Brain microvascular endothelial cell (primary cell): ENCODE measurements at places on chromosomes 1 and 21.

- DNase-seq = peak; percentile 40
Measured at GRCh38 chr1:23718482-23718881, 24.8 kb upstream of the ELOA start.

DNA sequence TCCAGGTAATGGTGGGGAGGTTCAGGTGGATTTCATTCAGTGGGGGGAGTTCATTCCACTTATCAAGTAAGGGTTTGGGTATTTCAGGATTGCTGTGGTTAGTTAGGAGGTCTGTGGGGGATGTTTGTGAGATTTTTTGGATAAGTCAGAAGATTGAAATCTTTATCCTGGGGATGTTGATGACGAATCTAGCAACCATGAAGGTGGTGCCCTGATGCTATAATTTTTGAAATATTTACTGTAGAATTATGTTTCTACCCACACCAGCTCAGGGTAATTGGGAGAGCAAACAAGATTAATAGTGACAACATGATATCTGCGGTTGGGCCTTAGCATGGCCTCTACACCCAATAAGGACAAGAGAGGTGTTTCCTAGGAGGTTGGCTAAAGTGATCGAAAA, 28.3 kb downstream of the SUCO start:
- no peak for DNase-seq

DNA sequence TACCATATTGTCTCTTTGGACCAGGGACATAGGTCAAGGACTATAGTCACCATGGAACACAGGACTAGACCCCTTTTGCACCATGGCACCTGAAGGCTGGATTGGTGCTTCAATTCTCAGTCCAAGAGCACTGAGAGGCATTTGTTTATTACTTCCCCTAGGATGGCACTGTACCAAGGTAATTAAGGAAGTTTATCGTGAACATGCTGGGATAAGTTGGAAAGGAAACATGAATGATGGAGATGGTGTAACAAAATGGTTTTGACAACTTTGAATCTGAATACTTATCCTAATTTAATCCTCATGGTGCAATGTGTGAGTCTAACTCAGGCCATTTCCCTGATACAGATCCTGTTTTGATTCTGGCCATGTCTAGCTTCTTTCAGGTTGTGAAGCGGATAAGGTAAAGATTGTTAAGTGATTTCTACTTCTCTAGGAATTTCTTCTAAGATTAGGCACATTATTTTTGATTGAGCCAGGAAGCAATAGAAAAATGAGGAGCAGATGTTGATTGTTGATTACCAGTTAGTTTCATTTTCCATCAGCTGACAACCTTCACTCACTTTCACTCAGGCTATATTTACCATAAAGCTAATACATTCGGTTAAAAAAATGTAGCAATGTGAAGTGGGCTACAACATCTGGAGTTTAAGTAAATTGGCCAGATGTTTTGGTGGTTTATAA, 37.3 kb upstream of the SIPA1L2 start:
- DNase-seq = no peak

DNA sequence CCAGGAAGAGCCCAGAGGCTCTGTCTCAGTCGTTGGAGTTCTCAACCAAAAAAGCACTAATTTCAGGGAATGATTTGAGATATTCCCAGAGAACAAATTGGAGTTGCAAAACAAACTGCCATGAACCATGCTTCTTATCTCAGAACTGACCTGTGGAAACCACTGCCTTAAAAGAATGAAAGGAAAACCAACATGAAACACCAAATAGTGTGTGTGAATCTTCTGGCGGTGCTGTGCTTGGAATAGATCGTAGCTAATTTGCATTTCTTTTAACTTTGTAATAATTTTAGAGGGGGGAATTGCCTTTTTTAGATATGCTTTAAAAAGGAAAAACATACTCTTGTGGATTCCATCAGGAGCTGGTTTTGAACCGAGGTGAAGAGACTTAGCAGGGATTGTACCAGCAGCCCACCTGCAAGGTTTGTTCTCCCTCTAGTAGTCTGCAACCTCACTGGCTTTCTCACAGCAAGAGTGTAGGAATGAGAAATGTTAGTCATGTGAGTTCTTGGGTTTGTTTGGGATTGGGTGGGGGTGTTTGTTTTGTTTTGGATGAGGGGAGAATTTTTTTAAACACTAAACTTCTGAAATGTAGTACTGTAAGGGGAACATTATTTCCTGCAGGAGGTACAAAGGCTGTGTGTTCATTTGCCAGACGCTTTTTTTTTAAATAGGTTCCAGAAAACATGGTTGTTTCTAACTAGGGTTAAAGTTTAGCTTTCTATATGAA, 45.7 kb upstream of the ANGPTL1 start:
- no peak for DNase-seq

- no peak for DNase-seq
Measured at GRCh38 chr1:248837045-248837780, 811 bp upstream of the ZNF672 start.

GRCh38 chr1:36212782-36213181, 11.5 kb upstream of the THRAP3 start:
- DNase-seq = no peak

- DNase-seq = no peak
Measured at GRCh38 chr1:201820413-201820812, 8.5 kb upstream of the IPO9 start.

DNA sequence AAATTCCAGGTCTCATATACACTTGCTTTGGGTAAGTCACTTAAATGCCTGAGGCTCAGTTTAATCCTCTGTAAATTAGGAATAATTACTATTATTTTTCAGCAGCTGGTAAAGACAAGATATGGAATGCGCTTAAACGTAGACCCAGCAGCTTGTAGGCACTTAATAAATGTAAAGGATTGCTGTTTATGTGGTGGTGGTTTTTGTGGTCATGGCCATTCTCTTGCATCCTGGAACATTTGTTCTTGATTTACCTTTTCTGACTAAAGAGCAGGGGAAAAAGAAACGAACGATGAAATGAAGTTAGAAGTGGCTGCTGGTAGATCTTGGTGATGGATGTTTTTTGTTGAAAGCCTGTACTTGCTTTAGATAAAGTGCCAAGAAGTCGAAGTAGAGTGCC, 195.0 kb upstream of the FOXD3 start:
- DNase-seq = no peak

- no peak for DNase-seq
Measured at GRCh38 chr1:204132718-204133117, 19.1 kb downstream of the ETNK2 start.

- DNase-seq = peak; percentile 73
Measured at GRCh38 chr1:64006276-64007051, 197.0 kb upstream of the UBE2U start.

DNA sequence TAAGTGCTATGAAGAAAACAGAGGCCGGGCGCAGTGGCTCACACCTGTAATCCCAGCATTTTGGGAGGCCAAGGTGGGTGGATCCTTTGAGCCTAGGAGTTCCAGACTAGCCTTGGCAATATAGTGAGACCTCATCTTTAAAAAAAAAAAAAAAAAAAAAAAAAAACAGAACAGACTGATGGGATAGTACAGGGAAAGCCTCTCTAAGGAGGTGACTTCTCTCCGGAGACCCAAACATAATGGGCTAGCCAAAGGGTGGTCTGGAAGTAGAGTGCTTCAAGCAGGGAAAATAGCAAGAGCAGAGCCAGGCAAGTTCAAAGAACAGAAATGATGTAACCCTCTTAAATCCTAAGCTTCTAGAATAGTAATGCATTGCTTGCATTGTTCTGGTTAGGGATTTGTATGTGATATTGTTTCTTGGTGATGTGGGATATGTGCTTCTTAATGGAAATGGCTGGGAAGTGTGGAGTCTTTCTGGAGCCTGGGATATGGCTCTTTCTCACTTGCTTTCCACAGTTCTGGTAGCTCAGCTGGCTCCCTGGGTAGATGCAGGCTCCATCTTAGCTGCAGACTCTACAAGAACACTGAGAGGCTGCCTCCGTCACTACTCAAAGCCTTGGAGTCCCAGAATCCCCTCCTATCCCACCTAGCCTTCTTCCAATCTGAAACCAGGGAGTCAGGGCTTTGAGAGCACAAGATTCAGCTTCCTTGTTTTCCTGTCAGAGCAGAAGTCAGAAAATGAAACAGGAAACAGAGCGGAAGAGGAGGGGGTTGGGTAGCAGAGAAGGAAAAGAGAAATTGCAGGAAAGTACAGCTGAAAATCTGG, 1.9 kb upstream of the PIGV start:
- no peak for DNase-seq

DNA sequence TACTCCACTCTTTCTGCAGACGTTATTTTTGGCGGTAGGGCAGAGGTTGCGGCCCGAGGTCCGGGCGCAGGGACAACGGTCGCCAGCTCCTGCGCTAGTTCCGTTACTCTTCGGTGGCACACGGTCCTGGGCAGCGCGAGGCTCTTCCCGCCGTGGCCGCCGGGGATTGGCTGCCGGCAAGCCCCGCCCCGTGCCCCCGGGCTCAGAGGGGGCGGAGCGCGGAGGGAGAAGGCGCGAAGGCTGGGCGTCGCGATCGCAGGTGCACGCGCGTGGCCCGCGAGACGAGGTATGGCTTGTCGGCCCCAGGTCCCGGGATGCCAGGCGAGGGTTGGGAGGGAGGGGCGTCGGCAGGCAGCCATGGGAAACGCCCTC, 518 bp upstream of the SHE start:
- no peak for DNase-seq

GRCh38 chr1:29673669-29674626, 437.6 kb downstream of the PTPRU start:
- DNase-seq = no peak

- DNase-seq = no peak
Measured at GRCh38 chr1:34648501-34648900, 106.3 kb upstream of the GJB5 start.

GRCh38 chr1:88888750-88889149, 2.6 kb downstream of the GTF2B start:
- no peak for DNase-seq

DNA sequence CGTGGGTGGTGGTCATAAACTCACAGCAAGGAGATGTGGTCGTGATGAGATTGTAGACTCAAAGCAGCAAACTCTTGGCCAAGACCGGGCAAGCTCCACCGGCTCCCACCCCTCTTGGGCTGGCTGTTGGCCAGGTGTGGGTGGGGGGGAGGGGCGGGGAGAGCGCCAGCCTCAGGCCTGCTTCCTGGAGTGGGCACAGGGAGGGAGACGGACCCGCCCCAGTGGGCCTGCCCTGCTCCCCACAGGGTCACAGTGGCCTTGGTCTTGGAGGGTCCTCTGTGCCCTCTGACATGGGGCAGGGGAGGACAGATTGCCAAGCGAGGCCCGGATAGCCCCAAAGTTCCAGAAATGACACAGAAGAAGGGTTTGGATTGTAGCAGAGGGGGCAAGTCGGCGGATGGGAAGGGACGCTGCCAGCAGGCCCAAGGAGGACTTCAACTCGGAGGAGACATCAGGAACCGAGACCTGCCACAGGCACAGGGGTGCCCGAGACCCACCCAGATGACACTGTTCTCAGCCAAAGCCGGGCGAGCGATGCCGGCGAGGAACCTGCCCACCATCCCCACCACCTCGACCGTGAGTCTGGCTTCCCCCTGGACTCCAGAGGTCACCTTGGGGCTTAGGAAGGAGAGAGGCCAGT, 85.4 kb upstream of the ACTRT2 start:
- DNase-seq = no peak

GRCh38 chr1:81226603-81226928, 574.2 kb upstream of the ADGRL2 start:
- no peak for DNase-seq

- DNase-seq = peak; percentile 97
Measured at GRCh38 chr1:220300442-220301121, 28.3 kb upstream of the RAB3GAP2 start.

DNA sequence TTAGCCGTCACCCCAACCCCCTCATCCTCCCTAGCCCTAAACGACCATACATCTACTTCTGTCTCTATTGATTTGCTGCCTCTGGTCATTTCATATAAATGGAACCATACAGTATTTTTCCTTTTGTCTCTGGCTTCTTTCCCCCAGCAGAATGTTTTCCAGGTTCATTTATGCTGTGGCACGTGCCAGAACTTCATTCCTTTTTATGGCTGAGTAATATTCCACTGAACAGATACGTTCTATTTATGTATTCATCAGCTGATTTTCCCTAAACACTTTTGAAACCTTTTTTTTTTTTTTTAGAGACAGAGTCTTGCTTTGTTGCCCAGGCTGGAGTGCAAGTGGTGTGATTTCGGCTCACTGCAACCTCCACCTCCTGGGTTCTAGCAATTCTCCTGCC, 181.1 kb downstream of the CAMTA1 start:
- DNase-seq = no peak

- DNase-seq = no peak
Measured at GRCh38 chr1:15295696-15296095, 48.7 kb downstream of the FHAD1 start.

DNA sequence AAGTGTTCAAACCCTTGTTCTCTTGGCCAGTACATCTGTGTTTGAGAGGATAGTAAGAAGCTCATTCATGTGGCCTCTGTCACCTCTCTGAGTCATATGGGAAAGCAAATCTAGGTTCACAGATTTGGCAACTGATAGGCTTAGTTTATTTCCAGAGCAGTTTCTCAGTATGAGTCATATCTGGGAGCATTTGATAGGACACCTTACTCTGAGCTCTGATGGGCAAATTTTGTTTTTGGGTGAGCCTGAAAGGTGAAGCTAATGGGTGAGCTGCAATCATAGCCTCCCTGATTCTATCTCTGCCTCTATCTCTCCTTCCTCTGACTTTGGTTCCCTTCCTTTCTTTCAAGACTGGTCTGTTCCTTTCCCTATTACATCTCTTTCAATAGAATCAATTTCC, 134.4 kb downstream of the S1PR1 start:
- DNase-seq = peak; percentile 79

DNA sequence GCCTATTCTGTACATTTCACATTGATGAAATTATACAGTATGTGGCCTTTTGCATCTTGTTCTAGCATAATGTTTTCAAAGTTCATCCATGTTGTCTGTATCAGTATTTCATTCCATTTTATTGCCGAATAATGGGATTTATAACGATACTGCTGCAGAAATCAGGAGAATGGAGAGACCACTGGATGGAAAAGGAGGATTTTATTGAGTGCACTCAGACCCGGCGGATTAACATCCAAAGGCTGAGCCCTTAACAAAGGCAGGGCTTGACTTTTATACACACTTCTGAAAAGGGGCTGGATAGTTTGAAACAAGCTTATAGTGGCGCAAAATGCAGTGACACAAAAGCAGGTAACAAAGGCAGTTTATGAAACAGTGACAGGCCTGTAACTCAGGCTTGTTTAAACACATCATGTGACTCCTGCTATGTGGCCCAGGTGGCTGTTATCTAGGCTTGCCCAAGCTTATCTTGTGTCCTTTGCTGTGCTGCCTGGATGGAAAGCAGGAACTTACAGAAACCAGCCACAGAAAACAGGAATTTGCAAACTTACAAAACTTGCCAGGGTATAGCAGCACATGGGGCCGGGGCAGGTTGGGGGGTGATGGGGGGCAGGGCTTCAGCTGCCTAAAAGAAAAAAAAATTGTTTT, 32.8 kb upstream of the KCNJ15 start:
- DNase-seq = peak; percentile 18

- no peak for DNase-seq
Measured at GRCh38 chr21:14244911-14245310, 29.0 kb downstream of the RBM11 start.

DNA sequence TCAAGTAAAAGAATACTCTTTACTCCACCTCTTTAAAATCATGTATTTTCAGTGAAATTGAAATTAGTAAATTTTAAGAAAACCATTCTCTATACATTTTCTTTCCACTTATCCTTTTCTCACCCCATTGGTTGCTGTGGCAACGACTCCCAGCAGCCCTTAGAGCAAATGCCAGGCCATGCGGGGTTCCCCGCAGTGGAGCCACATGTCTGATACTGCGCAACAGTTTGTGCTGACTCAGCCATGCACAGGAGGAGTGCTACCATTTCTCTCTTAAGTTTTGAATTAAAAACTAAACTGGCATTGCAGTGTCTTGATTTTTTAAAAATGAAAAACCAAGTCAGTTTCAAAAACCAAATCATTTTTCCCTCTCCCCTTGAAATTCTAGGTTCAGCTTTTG, 214.1 kb upstream of the L1TD1 start:
- DNase-seq = peak; percentile 48

- no peak for DNase-seq
Measured at GRCh38 chr1:89622895-89623294, 10.0 kb upstream of the LRRC8C start.
